ENCODE measurements at places on chromosomes 1 and 21.

DNA sequence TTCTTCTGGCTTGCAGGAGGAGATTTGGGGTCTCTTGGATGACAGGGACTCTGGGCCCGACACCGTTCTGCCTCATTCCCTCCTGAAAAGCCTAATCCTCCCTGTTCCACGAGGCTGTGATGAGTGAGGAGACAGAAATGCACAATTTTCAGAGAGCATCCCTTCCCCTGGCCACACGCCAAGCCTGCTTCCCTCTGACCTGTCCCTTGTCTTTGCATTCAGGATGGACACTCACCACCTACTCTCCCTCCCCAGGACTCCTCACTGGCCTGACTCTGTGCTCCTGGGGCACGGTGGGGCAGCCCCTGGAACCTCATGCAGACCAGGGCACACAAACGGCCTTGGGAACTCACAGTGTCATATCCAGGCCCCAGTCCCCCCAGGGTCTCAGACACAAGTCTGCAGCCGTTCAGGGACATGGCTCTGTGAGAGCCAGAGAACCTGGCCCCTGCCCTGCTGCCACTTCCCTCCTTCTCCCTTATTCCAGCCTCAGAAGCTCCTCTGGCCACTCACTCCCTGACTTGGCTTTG lies 3.5 kb upstream of the PRAMEF12 start:
- no peak for DNase-seq

DNA sequence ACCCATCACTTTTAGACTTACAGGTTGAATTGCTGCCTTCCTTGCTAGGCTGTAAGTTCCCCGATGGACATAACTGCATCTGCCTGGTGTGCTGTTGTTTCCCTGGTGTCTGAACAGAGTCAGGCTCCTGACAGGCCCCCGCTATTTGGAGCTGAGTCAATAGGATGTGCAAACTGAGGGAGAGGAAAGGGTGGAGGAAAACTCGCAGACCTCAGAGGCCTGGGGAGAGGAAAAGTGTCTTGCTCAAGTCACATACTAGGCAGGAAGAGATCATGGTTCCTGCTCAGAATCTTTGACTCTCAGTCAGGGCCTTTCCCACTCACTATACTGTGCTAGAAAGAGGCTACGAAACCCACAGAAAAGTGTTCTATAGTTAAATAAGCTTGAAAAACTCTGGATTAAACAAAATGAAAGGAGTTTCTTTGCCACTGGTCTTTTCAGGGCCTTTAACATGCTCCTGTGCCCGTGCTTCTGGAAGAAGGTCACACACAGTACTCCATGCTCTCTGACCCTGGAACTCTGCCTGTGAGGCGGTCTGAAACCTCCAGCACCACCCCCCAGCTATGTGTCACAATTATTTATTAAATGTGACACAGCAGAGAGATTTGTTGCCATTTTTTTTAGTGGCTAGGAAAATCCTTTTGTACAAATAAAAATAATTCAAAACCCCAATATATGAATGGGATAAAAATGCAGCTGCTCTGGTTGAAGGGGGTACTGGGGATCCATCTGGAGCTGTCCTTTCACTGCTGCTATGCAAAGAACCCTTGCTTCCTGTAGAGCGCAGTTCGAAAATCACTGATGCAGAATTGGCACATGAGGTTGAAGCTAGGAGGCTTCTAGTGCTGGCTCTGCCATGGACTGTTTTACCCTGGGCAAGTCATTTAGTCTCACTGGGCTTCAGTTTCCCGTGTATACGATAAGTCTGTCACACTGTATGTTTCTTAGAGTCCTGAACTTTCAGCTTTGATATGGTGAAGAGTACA lies 20.1 kb upstream of the CDCP2 start:
- no peak for DNase-seq

DNA sequence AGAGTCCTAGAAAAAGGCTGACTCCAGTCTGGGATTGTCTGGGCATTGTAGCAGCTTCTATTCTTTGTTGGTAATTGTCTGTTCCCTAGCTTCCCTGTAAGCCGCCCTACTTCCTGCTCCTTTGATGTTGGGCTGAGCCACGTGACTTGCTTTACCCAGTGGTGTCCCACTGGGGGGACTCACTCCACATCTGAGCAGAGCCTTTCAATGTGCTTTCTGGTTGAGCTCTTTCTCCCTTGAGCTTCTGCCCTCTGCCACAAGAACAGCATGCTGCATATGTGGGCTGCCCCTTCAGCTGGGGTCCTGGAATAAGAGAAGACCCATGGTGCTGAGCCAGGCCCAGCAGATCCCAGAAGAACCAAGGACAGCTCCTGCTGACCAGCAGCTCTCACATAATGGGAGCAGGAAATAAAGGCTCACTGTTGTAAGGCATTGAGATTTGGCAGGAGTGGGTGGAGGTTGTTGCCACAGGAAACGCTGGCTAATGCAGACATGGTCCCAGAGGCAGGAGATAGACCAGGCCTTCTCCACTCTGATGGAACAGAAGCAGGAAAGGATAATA lies 276.3 kb upstream of the GJB5 start:
- DNase-seq, result no peak

DNA sequence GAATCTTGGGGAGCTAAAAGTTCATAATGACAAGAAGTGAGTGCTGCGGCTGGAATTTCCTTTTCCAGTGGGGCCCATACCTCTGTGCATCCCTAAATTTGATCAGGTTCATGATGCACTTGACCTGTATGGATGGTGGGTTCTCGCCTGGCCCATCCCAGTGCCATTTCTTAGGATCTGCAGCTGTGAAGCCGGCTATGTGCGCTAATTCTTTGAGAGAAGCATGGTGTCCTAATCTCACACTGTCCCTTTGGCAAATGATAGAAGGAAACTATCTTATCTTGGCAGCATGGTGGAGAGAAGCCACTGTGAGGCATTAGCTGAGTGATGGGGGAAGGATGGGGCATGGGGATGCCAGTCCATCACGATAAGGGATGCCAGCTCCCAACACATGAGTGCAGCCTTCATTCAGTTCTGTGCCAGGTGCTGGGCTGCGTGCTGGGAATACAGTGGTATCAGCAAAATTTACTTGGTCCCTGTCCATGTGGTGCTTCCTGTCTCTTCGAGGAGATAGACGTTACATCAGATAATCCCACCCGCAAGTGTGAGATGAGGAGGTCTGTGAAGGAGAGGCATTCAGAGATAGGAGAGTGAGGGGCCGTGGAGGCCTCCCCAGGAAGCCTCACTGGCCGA lies 30.5 kb downstream of the STUM start:
- no peak for DNase-seq

DNA sequence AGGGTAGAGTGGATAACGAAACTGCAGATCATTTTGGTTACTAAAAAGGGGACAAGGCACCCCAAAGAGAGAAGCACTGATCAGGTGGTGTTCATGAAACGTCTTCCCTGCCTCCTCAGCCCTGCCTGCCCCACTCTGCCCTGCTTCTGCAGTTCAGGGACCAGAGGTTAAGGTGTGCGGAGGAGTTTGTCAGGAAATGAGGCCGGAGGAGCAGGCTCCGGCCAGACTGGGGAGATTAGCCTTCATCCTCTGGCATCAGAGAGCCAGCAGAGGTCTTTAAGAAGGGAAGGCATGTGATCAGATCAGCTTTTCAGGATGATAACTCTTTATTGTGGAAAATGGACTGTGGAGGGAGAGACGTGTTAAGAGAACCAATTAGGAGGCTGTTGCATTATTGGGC lies 291.9 kb upstream of the NR5A2 start:
- no peak for DNase-seq

DNA sequence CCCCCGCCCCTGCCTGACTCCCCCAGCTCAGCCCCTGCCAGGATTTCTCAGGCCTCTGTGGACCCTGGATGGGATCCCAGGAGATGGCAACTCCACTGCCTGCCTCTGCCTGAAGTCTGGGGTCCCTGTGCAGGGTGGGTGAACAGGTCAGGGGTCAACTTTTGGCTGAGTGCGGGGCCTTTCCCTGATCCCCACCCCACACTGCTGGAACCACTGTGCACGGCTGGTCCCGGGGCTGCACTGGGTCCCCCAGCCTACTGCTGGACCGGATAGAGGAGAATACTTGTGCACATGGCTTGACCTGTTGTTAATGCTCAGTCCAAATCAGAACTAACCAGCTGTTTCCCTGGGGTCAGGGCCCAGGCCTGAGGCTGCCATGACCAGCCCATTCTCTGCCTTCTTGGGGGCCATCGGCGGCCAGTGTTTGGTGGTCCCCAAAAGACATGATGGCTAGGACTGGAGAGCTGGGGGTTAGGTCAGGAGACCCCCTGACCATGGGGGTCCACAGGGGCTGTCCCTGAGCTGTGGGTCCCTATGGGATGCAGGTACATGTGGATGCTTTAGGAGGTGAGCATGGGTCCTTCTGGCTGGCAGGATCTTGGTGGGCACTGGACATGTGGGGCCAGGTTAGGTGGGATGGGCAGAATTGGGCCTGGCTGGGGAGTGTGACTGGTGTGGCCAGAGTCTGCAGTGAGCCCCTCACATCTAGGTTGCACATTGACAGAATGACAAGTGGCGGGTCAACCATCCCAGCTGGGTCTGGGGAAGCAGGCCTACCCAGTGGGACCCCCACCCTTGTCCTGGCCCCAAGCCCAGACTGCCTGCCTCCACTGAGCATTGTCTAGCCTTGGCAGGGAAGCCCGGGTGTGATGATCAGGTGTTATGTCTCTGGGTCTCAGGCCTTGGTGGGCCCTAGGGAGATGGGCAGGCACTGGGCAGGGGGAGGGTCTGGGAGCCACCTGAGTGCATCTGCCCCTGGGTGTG lies 19.0 kb upstream of the ZNF678 start:
- DNase-seq, result no peak

DNA sequence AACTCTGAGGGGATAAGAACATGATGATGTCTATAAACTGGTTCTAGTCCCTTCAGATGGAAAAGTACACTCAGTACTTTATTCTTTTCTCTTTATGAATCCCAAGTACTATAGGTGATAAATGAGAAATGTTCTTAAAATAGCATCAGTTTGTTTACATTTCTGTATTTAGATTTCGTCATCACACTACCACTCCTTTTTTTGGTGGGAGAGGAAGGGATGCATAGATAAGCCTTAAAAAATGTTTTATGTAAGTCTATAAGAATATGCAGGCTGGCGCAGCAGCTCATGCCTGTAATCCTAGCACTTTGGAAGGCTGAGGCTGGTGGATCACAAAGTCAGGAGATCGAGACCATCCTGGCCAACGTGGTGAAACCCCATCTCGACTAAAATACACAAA lies 144.8 kb downstream of the USP25 start:
- no peak for DNase-seq

- DNase-seq, result no peak
These were observed 1.0 kb upstream of the RUNX3 start for GRCh38 chr1:24931146-24931467.

GRCh38 chr1:198088360-198089071 lies 68.3 kb upstream of the NEK7 start:
- peak; percentile 13 for DNase-seq

- DNase-seq, result no peak
These were observed 55.5 kb upstream of the ABCG1 start for GRCh38 chr21:42163511-42163863.

All from stimulated activated CD4-positive, alpha-beta T cell treated with anti-CD3 and anti-CD28 coated beads, Interleukin-4, amount 100 ng/mL, for 24 hours (primary cell).